Urinary bladder (tissue), 4 donors: ENCODE measurements at places on chromosomes 7 and 10. TPM values are rescaled to one million over a fixed set of nuclear protein-coding genes. Genes with fewer than 3 reads are reported as not detected.

DNA sequence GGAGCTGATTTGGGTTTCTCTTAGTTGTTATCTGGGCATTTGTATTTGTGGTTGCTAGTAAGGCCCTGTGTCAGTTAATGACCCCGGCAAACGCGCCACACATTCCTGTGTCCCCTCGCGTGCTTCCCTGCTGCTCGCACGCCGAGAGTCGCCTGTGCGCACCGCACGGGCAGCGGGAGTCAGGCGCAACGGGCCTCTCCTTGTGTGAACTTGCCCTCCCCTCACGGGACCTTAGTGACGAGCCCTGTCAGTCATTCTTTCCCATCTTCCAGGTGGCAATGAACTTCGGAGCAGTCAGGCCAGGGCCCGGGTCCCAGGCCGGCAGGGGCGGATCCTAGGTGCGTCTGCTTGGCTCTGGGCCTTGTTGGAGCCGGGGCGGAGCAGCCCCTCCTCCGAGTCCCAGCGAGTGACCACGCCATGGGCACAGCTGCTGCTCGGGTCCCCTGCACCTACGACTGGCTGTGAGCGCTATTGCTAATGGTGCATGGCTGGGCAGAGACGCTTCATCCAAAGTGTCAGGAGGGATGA, 12.4 kb upstream of the PRKAR1B start:
- DNase-seq: no peak

- DNase-seq: no peak
Measured at GRCh38 chr7:159099711-159100231, 44.9 kb downstream of the VIPR2 start.

DNA sequence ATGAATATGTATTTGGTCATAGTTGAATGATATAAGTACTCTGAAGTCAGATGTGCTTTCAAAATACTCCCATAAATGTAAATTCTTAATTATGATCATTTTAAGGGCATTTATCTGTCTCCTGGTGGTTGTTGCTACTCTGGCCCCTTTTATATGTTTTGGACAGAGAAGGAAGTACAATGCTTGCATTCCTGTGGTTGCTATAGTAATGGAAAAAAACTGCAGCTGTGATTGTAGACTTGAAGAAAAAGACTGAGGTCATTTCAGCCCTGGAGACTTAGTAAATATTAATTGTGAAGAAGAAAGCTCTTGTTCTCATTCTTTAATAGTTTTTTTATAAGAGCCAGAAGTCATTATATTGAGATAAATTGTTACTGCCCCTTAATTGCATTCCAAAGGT, 70.2 kb upstream of the FERD3L start:
- DNase-seq: peak; percentile 63

Gene GRM3
- not detected for polyA plus RNA-seq

DNA sequence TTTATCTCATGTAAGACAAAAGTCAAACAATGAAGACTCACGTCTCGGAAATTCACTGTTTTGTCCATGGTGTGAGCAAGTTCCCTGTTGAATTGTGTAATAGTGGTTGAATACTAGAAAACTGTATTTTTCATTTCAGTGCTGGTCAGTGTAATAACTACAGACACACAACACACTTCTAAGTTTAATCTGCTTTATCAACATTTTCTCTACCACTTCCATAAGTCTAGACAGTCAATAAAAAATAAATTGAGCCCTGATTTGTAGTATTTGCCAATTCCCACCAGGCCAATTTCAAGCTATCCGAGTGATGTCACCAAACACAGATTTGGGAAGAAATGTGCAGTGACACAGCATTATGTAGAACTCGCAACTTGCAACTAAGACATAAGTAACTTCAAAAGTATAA, 81.9 kb downstream of the GPR141 start:
- no peak for DNase-seq

DNA sequence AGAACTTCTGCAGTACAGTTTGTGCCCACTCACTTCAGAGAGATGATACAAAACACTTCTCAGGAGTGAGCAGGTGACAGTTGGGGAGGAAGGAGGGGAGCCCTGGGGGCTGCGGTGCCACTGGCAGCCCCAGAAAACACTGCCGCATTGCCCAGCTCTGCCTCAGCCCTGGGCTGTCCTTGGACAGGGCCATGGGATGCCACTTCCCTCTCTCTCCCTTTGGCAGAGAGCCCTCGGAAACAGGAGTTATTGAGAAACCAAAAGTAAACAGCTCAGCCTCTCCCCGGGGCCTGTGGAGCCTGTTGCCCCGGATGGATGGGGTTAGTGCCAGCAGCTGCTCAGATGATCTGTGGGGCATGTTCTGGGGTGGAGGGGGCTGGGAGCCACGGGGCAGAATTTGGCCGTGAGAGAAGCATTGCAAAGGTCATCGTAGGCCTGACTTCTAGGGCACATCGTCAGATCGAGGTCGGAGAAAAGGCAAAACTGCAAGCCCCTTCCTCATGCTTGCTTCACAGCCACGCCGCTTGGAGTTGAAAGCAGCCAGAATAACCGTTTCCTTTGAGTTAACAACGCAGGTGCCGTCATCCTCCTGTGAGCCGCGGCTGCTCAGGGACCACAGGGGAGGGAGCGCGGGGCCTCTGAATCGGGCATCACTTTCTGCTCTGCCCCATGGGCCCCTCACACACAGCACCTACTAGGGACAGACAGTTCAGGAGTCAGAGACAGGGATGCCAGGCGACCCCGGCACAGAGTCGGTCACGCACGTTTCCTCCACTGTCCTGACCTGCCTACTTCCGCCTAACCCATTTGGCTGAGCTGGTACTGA, 256.4 kb downstream of the CAMK1D start:
- no peak for DNase-seq

GRCh38 chr10:71694039-71694501, 25.5 kb downstream of the C10orf105 start:
- DNase-seq: no peak

Gene SLC35G1
- 4.0 TPM for polyA plus RNA-seq

DNA sequence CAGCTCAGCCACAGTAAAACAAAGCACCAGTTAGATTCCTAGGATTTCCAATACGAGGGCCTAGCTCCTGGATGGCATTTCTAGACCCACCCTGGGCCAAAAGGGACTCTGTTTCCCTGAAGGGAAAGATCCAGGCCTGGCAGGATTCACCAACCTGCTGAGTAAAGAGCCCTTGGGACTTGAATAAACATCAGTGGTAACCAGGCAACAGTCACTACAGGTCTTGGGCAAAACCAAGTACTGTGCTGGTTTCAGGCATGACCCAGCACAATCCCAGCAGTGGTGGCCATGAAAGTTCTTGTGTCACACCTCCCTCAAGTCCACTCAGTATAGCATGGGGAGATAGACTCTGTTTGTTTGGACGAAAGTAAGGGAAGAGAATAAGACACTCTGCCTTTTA, 31.0 kb upstream of the STARD3NL start:
- DNase-seq: no peak

DNA sequence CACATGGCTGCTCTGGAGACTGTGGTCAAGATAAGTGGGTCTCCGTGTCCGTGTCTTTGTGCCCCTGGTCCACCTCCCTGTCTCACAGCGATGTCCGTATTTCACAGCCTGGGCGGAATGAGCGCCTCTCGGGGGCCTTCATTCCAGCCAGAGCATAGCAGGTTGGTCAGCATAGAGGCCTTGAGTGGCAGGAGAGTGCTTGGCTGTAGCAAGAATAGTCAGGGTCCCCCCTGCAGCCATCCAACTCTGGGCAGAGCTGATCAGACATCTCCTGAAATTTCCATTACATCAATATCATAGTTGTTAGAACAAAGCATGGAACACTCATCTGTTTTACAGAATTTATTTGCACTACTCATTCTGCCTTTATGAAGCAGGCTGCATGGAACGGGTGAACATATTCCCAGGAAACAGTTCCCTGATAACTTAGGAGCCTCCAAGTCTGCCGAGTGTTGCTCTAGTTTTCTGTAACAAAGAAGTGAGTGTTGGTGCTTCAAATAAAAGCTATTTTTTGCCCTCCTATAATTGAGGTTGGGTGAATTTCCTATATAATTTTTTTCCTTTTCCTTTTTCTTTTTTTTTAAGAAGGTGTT, 255.3 kb downstream of the INHBA start:
- no peak for DNase-seq

Gene SLC13A1
- polyA plus RNA-seq: not detected

DNA sequence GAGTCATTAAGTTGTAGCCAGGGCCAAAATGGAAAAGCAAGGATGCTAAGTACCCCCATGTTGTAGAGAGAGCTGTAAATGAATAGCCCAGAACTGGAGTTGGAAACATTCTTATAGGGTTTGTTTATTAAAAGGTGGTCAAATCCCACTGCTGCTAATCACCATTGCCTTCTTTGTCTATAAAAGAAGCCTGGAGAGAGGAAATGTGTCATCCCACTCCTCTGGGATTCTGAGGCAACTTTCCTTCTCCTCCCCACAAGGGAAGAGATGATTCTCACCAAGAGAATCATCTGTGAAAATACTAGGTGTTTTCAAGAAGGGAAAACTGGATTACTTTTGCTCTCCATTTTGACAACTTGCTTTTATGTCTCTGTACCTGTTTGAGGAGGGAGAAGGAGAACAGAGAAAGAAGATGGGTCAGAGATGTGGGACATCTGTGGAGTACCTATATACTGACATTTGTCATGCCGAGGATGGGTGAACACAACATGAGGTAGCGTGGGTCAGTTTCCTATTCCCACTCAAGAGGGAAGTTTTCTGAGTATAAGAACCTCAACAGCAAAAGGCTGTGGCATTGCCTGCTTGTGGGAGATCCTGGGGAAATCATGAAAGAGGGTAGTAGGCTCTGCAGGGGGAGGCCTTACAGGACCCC, 262.2 kb downstream of the KIF20B start:
- no peak for DNase-seq

Gene CYP26C1
- polyA plus RNA-seq: not detected

- DNase-seq: peak; percentile 3
Measured at GRCh38 chr7:157096286-157097055, 42.3 kb upstream of the UBE3C start.

Gene PHKG1
- polyA plus RNA-seq: 13.0 TPM

Gene EBLN1
- not detected for polyA plus RNA-seq

Gene IGF2BP3
- 0.27 TPM for polyA plus RNA-seq

- no peak for DNase-seq
Measured at GRCh38 chr10:42304341-42304740, 334.0 kb downstream of the ZNF33B start.

Gene MYH16
- polyA plus RNA-seq: not detected

- no peak for DNase-seq
Measured at GRCh38 chr10:78787125-78787524, 281.6 kb upstream of the ZMIZ1 start.

DNA sequence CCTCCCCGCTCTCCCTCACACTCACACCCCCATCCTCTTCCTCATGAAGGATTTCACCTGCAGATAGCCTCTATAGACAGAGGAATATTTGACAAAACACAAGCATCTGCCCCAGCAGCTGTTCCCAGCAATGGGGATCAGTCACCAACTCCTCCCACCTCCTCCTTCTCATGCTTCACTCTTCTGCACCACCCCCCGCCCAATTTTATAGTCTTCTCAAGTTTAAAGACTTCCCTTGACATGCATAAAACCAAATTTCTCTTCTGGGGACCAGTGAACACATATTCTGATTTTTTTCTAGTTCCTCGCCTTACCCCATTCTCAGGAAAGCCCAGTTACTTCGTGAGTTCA, 654.4 kb downstream of the LRMDA start:
- DNase-seq: no peak

DNA sequence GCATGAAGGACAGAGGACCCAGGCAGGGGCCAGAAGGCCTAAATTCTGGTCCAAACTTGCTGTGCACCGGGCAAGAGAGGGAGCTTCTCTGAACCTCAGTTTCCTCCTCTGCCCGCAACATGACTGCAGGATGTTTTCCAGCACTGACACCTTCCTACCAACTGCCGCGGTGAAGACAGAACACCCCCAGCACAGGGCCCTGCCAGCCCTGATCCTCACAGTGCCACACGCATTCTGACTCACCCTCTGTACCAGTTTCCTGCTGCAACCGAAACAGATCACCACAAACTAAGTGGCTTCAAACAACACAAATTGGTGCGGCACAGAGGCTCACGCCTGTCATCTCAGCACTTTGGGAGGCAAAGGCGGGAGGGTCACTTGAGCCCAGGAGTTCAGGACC, 18.1 kb downstream of the MAD1L1 start:
- DNase-seq: no peak

DNA sequence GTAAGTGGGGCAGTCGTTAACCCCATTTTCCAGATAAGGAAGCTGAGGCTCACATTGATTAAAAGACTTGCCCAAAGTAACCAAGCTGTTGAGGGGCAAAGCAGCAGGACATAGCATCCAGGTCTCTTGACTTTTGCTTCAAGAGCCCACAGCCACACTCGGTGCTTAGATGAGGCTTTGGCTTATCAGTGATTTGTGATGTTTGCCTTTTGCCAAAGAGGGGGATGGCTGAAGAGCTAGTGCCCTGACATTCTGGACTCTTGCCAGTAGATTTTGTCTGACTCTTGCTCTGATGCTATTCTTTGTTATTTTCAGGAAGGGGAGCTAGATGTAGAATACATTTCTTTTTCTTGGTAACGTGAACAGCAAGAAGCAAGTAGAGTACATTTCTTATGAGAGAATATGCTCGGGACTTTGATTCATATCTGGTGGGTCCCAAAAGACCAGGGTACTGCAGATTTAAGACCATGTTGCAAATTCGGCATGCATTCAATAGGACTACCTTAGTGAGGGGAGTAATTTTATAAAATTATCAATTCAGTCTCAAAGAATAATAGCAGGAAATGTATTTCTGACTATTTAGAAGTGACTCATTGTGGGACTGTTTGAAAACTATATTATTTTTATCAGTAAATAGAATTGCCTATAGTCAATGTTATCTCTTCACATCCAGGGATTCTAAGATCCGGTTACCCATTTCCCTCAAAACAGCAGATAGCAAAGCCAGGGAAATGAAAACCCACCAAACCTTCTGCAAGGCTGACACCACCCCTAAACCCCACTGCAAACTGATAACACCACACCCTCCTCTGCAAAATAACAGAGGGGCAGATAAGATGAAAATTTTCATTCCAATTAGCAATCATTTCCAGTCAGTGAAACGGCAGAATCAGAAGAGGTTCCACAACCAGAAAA, 180.0 kb upstream of the BMPER start:
- no peak for DNase-seq
